ENCODE measurements at places on chromosomes 1 and 21. TPM values are rescaled to one million over a fixed set of nuclear protein-coding genes. Genes with fewer than 3 reads are reported as not detected.
A peak's percentile ranks its signal among the peaks of the same experiment; 100 is the strongest.

Gene PIK3R3
- 0.89 TPM for total RNA-seq

Gene ZC3H12A
- 33.5 TPM for total RNA-seq

DNA sequence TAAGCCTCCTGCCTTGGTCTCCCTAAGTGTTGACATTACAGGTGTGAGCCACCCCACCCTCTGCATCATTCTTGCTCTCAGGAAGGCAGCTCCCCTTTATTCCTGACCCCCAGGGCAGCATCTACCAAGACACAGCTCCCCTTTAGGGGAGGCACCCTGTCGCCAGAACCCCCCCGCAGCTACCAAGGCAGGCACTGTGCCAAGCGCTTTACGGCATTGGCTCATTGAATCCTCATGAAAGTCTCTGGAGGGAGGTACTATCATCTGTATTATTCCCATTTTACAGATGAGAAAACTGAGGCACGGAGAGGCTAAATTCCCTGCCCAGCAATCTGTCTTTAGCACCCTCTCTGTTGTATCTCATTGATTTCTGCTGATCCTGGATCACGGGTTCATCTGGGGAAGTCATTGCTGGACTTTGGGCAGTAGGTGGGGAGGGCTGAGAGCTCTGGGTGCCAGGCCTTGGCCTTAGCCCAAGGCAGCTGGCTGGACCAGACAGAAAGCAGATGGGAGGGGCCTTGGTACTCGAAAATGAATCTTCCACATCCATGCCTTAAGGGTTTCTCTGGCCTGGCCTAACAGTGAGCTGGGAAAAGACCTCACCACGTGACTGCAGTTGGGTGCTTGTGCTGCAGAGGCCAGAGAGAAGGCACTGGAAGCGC, 5.9 kb downstream of the PLOD1 start:
- DNase-seq: no peak

DNA sequence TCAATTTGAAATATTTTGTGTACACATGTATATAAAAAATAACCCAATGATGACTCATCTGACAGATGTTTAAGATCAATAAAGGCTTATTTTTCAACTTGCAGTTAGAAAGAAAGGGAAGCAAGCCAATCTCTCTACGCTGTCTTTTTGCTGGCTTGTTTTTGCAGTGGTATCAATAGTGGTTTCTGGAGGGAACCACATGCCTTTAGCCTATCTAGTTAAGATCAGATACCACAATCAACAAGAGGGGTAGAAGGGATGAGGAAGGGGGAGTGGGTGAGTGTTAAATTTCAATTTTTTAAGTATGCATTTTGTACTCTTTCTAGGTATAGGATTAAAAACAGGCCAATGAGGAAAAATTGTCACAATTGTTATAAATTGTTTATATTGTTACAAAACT, 276.2 kb downstream of the KCNH1 start:
- DNase-seq: no peak

DNA sequence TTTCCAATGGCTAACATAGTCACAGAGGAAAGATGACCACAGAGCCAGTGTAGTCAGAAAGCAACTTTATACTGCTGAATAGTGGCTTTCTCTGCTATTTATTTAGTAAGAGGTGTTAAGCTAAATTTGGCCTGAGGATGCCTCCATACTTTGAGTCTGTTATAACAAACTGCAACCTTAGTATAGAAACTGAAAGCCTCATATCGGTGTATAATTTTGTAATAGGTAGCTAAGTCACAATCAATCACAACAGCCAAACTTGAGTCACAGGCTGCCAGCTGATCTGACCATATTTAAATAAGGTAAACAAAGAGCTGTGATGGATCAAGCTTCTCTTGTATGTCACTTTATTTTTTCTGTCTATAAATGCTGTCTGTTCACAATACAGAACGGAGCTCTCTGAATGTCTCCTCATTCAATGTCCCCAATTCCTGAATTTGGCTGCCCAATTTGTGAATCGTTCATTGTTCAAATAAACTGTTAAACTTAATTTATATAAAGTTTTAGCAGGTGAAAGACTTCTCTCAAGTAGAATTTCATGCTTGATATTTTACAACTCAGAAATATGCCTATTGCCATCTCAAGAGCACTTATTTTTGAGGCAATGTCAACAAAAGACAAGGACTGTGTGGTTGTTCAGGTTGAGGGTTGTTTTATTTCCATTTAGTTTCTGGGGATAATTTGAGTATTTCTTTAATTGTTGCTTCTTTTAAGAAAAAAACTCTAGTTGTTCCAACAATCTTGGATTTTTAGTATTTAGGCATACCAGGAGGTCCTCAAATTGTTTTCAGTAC, 339.7 kb upstream of the B3GALT2 start:
- DNase-seq: no peak

GRCh38 chr1:8200317-8201115, 117.4 kb upstream of the SLC45A1 start:
- no peak for DNase-seq

DNA sequence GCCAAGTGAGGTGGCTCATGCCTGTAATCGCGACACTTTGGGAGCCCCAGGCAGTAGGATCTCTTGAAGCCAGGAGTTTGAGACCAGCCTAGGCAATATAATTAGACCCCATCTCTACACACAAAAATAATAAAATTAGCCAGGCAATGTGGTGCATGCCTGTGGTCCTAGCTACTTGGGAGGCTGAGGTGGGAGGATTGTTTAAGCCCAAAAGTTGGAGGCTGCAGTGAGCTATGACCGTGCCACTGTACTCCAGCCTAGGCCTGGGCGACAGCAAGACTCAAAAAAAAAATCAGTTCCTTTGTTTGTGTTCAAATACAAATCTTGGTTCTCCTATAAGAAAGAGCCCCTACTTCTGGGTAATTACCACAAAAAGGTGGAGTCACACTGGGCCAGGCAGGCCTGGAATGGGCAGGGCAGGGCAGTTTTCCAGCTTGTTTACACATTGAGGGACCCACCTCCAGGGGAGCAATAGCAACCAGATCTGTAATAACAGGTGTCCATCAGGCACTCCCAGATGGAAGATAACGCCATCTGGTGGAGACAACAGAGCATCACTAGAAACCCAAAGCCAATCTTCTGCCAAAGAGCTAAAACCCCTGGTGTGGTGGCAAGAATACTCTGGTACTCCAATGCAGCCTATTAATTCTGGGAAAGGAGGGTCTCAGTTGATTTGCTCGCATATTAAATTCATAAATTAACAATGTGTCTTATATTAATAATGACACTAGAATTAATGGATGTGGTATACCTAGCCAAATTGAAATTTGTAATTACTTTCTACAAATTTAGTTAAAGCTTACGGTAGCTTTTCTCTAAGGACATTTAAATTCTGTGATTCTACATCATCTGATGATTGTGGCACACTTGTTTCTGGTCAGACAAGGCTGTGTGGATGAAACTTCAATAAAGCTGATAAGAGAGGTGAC, 13.2 kb downstream of the PPP1R15B start:
- peak; percentile 56 for DNase-seq

DNA sequence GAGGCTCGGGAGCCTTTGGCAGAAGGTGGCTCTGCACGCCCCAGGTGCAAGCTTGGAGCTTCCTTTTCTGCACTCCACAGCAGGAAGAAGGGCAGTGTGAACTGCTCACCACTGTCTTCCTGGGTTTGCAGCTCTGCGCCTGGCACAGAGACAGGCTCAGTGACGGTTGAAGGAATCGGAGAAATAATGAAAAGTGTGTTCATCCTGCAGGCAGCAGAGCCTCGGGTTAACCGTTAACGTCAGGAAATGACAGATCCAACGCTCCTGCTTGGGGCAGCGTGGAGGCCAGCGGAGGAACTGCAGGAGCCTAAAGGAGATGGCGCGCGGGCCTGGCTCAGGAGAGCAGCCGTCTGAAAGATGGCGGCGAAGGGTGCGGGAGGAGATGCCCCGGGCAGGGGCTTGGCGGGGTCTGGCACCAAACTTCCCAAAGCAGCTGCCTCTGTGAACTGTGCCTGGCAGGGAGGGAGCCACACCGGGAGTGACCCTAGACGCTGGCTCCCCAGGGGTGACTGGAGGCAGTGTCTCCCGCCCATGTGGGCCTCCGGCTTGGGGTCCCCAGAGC, 10.9 kb upstream of the SAMD11 start:
- peak; percentile 17 for DNase-seq

DNA sequence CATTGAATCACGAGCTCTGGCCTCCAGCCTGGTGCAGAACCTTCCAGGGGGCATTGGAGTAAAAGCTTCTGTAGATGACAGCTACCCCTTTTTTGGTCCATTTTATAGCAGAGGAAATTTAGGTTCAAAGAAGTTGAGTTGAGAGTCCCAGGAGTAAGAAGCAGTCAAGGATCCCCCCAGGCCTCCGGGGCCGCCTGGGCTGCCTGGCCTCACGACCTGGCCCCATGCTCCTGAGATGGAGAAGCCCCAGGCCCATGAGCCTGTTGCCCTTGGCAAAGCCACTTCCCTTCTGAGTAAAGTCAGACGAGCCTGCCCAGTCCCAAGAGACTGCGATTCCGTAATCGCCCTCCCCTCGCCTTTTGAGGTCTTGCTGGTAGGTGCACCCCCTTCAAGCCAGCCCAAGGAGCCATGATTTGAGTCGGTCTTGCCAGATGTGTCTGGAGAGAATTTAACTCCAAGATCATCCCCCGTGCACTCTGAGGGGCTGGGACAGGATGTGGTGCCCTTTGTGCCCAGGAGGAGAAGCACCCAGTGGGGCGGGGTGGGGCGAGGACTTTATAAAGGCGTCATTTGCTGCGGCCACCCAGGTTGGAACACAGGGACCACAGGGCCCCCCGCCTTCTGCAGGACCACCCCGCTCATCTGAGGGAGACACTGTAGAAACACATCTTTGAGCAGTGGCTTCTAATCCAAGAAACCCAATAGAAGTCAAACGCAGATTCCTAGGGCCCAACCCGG, 30.1 kb downstream of the PDE9A start:
- peak; percentile 46 for DNase-seq

DNA sequence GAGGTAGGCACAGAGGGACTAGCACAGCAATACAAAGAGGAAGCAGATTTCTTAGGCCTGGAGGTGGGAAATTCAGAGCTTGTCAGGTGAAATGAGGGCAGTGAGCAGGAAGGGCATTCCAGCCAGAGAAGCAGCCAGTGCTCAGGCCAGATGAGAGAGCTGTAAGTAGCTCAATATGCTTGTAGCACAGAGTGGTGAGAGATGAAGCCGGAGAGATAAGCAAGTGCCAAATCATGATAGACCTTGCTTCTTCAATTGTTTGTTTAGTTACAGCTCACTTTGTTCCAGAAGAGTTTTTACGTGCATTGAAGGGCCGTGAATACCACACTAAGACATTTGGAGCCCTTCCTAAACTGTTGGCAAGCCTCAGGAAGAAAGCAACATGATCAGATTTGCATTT, 42.0 kb upstream of the ADAMTS1 start:
- DNase-seq: no peak

- no peak for DNase-seq
Observed at GRCh38 chr21:43879348-43880110, 14.5 kb downstream of the AGPAT3 start.

Gene SLC25A44
- total RNA-seq: 52.3 TPM

Gene TNNT2
- total RNA-seq: not detected

Gene SPATA45
- not detected for total RNA-seq

DNA sequence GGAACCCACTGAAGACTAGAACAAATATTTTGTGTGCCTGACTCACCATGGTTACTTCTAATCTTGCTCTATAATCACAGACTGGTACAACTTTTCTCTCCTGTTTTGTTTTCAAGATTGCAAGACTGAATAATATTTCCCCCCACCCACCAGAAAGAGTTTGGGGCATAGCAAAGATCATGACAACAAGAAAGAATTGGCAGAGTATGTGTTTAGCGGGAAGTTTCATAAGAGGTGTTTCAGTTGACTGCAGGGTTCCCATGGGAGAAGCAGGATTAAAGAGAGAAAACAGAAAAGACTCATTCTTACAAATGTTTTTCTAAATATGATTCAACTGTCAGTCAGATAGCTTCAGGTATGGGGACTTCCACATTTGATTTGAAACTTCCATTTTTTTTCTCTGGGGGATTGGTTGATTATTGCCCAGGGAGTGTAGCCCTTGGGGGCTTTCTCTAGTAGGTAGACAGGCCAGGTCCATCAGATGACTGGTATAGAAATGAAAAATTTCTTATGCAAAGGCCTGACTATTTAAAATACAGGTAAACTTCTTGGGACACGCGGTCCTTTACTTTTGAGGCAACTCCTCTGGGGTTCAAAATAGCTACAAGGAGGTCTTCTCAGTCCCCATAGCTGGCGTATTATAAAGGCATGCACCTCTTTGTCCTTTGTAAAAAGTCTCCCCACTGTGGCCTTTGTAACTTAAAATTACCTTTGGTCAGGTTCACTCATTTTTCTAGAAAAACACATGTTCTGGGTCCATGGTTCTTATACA, 13.9 kb downstream of the OR14I1 start:
- no peak for DNase-seq

Gene CLIC6
- 1.6 TPM for total RNA-seq

- peak; percentile 64 for DNase-seq
Observed at GRCh38 chr1:2556678-2557481, 709 bp downstream of the TNFRSF14 start.

Measured in activated T-cell treated with anti-CD3 and anti-CD28 coated beads, Interleukin-2, amount 50 U/mL, for 72 hours (primary cell).